ENCODE measurements at places on chromosomes 13 and 19. TPM values are rescaled to one million over a fixed set of nuclear protein-coding genes. Genes with fewer than 3 reads are reported as not detected.

DNA sequence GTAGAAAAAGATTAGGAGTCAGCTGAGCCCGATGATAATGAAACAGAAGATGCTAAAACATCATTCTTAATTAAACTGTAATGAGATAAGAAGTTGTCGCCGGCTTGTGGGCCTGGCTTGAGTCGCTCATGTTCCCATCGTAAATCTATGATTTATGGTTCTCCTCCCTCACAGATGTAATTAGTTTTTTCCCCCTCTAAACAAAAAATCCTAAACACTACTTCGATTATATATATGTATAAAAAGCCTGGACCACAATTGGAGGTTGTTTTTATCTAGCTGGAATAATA lies 151.3 kb downstream of the PTPRS start:
- DNase-seq, result no peak

DNA sequence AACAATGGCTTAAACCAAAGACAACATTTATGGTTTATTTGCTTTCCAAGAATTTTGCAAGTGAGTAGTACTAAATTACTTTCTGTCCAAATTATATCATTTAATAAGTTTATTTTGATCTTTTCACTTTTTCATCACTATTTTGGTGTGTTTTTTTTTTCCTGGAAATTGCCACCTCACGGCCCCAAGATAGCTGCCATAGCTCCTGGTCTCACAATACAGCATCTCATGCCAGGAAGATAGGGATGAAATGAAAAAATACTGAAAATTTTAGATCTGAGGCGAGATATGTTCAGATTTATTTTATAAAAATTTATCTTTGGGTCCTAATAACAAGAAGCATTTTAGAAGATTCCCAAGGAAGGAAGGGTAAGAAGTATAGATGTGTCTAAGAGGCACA lies 6.9 kb upstream of the FPR3 start:
- no peak for DNase-seq

- DNase-seq, result peak; percentile 37
Measured at GRCh38 chr13:33257841-33258807, 27.4 kb downstream of the STARD13 start.

GRCh38 chr19:39410017-39410830 lies 2.2 kb upstream of the PLEKHG2 start:
- peak; percentile 88 for DNase-seq

The ZNF497 gene
- 3.4 TPM for total RNA-seq

DNA sequence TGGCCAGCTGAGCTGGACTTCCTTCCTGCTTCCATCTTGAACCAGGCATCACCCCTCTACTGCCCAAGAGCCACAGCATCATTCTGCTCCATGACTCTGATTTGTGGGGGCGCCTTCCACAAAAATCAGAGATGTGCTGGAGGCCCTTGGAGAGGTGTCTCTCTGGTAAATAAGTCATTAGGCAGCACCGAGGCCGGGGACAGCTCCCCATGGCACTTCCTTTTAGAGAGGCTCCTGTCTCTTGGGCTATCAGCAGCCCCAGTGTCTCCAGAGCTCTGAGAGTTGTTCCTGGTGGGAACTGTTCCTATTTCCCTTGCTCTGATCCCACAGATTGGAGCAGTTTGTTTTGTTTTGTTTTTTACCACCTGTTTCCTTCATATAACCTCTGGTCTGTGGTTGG lies 19.9 kb downstream of the NWD1 start:
- no peak for DNase-seq

All from uterus (tissue), 4 donors.